DMS53 (cell line): ENCODE measurements at places on chromosomes 6 and 20.

- no peak for DNase-seq
Observed at GRCh38 chr6:150633486-150633834, 33.8 kb downstream of the PLEKHG1 start.

DNA sequence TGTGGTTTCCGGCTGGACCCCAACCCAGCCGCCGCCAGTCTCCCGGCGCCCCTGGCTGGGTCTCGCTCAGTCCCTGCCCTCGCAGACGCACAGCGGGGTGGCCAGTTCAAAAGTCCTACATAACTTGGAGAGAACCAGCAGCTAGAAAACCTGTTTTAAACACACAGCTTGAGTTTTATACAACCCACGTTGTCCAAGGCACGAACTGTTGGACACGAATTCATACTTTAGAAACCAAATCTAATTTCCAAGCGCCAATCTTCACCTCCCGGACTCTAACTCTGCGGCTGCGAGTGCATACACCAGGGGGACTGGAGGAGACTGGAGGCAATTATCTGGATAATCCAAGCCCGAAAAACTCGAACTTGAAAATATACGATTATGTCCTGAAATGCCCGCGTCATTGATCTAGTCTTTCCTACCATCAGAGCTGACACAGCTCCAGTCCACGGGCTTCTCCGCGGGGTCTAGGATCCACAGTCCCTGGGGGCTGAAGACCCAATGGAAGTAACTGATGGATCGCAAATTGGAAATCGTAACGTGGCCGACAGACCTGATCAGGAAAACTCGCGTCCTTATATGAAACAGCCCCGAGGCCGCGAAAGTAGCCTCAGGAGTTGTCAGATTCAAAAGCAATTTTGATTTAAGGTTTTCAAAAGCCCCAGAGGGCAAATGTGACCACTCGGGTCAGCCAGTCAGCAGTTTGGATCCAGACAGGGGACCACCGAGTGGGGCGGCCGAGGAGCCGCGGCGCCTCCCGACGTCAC lies 843 bp upstream of the HEY2 start:
- peak; percentile 76 for DNase-seq

DNA sequence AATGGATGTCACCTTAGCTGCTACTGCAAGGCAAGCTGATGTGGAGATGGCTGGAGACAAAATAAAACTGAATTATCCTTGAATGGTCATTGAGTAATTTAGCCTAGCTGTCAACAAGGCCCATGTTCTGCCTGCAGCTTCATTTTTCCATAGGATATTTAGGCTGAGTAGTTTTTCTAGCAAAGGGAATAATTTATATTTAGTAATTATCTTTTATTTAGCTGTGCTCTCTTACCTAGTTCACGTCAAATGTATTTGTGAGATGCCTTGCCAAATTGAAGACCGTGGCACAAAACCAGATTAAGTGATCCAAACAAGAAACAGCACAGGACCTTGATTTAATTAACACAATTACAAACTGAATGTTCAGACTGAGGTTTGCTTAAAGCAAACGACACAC lies 77.4 kb upstream of the CEP162 start:
- DNase-seq: no peak

DNA sequence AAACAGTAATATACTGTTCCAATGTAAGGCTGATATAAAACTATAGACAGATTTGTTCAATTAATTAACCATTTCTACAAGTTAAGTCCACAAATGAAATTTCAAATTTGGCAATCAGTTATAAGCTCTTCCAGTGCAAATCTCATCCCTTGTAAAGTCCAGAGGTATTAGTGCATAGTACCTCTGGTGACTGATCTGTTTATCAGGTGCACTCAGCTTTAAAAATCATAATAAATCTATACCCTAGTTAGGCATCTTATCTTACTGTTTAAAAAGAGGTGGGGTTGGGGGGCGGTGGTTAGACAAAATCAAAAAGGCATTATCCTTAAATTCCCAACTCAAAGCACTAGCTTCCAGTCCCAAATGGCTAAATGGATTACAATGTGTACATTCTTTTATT lies 2.9 kb downstream of the FBXO30 start:
- no peak for DNase-seq

GRCh38 chr6:9428421-9429172 lies 986.3 kb downstream of the TFAP2A start:
- no peak for DNase-seq

GRCh38 chr6:158050955-158051354 lies 69.3 kb downstream of the SYNJ2 start:
- DNase-seq: no peak

GRCh38 chr6:165098165-165098564 lies 211.2 kb downstream of the C6orf118 start:
- DNase-seq: peak; percentile 23

GRCh38 chr6:65566117-65566516 lies 140.9 kb downstream of the EYS start:
- DNase-seq: peak; percentile 64

- DNase-seq: no peak
Observed at GRCh38 chr6:24631671-24632070, 14.3 kb downstream of the KIAA0319 start.

GRCh38 chr6:97052152-97052787 lies 127.7 kb downstream of the KLHL32 start:
- DNase-seq: no peak

- no peak for DNase-seq
Observed at GRCh38 chr20:24004471-24004870, 15.9 kb upstream of the GGTLC1 start.

- no peak for DNase-seq
Observed at GRCh38 chr6:164418262-164418588, 891.2 kb downstream of the C6orf118 start.

DNA sequence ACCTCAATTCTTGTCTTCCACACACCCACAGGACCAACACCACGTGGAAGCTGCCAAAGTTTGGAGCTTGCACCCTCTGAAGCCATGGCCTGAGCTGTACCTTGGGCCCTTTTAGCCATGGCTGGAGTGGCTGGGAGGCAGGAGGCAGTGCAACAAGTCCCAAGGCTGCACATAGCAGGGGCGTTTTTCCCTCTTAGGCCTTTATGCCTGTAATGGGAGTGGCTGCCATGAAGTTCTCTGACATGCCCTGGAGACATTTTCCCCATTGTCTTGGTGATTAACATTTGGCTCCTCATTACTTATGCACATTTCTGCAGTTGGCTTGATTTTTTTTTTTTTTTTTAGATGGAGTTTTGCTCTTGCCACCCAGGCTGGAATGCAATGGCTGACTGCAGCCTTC lies 44.4 kb upstream of the SLC22A3 start:
- DNase-seq: no peak

- no peak for DNase-seq
Observed at GRCh38 chr20:4549711-4550259, 171.9 kb upstream of the PRND start.

GRCh38 chr6:34810936-34811632 lies 19.2 kb downstream of the BLTP3A start:
- peak; percentile 69 for DNase-seq

DNA sequence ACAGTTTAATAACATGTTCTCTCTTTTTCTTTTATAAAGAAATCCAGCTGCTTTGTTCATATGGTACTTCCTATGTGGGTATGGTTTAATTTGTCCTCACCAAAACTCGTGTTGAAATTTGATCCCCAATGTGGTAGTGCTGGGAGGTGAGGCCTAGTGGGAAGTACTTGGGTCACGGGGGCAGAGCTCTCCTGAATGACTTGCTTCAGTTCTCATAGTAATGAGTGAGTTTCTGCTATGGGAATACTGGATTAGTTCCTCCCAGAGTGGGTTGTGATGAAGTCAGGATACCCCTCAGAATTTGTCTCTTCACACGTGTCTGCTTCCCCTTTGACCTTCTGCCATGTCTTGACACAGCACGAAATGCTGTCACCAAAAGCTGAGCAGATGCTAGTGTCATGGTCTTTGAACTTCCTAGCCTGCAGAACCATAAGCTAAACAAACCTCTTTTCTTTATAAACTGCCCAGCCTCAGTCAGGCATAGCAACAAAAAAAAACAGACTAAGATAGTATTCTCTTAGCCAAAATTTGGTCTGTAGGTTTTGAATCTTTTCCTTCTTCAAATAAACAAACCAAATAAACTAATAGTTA lies 87.8 kb upstream of the HS3ST5 start:
- peak; percentile 64 for DNase-seq

DNA sequence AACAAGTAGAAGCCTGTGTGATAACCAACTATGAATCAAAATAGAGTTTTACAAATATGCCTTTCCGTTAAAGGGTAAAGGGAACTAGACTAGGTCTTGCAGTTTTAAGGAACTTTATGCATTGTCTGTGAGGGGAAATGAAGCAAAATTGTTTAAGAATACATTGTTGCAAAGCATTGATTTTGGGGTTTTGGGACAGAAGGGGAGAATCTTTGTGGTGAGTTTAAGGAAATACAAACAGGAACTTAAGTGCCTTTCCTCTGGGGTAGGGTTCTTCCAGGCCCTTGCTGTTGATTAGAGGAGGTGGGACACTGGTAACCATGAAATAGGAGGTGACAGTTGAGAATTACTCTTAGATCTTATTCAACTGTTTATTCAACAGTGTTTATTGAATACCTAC lies 4.7 kb downstream of the MAPK14 start:
- DNase-seq: no peak

DNA sequence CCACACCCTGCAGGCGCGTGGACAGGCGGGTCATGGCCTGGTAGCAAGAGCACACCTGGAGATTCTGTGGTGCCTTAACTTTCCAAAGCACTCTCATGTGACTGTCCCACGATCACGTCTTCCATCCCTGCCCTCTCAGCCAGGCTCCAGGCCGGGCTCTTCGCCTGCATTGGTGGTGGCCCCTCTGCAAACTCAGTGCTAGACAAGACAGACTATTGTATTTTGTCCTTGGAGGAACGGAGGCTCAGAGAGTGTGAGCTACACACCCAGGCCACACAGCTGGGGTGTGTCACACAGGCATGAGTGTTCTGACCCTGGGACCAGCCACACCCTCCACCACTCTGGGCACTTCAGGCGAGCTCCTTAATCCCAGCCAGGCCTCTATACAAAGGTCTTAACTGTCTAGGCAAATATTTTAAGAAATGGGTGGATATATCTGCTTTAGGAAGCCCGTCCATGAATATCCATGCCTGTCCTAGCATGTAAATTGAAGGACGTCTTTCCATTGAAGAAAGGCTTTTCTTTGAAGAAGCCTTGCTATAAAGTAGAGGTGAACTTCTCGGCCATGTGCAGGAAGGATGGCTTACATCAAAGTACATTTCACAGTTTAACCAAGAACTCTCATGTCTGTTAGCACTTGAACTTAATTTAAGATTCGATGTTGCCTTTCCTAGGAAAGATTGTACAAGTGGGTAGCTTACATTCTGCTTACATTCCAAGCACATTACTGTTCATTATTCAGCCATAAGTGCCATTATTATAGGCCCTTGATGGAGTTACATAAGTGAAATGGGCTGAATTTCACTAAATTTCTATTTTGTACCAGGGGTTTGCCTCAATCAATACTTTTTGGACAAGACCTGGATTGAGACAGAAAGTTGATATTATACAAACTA lies 263.9 kb downstream of the DLL1 start:
- DNase-seq: peak; percentile 37

GRCh38 chr20:10661261-10661660 lies 12.5 kb downstream of the JAG1 start:
- no peak for DNase-seq

GRCh38 chr6:166736634-166737033 lies 109.6 kb upstream of the RPS6KA2 start:
- peak; percentile 61 for DNase-seq

DNA sequence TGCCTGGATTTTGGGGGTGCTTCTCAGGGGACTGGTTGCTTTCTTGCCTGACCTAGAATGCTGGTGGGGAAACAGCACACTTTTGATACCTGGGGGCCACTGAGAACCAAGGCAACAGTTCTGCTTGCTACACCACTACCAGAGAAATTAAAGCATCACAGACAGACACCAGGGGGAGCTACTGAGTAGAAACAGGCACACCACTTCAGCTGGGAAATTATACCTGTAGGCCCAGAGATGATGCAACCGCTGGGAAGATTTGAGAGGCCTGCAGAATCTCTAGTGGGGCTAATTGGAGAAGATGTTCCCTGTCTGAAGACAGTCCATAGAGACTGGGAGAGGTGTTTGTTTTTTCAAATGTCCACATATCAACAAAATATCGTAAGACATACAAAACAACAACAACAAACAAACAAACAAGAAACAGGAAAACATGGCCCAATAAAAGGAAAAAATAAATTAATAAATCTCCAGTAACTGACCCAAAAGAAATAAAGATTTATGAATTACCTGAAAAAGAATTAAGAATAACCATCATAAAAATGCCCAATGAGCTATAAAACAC lies 129.4 kb upstream of the RIN2 start:
- peak; percentile 91 for DNase-seq

GRCh38 chr6:159305804-159306537 lies 136.8 kb downstream of the FNDC1 start:
- DNase-seq: no peak

GRCh38 chr6:29872791-29873190 lies 45.2 kb downstream of the HLA-G start:
- no peak for DNase-seq

- peak; percentile 25 for DNase-seq
Observed at GRCh38 chr6:75220357-75220756, 14.5 kb upstream of the COL12A1 start.

- DNase-seq: peak; percentile 48
Observed at GRCh38 chr6:108518714-108519576, 41.8 kb upstream of the FOXO3 start.

DNA sequence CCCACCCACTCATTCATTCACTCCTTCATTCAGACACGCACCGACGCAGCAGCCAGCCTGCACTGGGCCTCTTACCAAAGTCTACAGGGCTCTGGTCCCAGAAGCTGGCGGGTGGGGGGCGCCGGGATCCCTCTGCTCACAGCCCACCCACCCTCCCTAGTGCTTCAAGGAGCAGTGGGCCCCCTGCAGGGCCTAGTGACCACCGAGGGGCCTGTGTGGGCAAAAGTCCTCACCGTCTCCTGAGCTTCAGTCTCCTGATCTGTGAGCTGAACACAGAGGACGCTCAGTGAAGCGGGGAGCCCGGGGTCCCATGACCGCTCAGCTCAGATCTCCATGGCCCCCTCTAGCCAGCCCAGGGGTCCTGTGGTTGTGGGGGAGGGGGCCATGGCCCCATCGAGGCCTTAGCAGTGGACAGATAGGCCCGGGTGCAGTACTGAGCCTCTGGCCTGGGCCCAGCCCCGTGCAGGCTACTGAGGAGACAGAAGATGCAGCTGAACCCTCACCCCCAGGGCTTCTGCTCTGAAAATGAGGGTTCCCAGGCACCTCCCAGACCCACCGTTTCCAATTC lies 33.4 kb upstream of the MRGBP start:
- DNase-seq: no peak

DNA sequence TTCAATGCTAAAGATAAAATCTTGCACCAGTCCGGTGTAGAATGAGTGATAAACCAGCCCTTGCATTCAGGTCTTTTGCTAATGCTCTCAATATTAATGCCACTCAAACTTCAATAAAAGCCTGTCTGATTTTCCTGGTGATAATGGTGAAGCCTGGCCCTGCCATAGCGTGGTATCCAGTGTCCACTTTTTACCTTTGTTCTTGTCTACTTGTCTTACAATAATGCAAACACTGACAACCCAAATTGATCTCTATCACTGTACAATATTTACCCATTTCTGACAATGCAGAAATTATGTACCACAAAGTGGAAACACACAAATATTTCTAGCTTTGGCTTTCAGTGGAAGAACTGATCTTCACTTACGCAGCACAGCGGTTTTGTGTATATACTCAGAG lies 189.1 kb downstream of the ZDHHC14 start:
- no peak for DNase-seq
